ENCODE measurements at places on chromosomes 13 and 19.
A peak's percentile ranks its signal among the peaks of the same experiment; 100 is the strongest.

- no peak for DNase-seq
These were observed 30.3 kb downstream of the ZNF823 start for GRCh38 chr19:11708457-11708856.

GRCh38 chr13:29771247-29771646 lies 79.2 kb downstream of the UBL3 start:
- no peak for DNase-seq

- no peak for DNase-seq
These were observed 3.2 kb downstream of the WBP4 start for GRCh38 chr13:41064493-41064892.

DNA sequence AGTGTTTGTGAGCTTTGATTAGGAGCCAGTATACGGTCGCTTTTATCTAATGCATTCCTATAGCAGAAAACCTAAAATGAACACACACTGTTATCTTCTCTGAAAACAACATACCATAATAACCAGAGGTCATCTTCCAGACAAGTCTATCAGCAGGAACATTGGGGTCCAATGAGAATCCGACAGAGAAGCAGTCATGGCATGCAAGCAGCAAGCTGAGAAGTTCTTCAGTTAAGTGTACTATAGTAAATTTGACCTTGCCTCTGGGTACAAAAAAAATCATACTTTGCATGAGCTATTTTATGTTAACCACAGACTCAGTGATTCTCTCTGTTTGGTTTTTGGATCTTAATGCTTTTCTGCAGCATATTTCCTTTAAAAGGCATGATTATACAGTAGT lies 1505.1 kb downstream of the PCDH9 start:
- no peak for DNase-seq

DNA sequence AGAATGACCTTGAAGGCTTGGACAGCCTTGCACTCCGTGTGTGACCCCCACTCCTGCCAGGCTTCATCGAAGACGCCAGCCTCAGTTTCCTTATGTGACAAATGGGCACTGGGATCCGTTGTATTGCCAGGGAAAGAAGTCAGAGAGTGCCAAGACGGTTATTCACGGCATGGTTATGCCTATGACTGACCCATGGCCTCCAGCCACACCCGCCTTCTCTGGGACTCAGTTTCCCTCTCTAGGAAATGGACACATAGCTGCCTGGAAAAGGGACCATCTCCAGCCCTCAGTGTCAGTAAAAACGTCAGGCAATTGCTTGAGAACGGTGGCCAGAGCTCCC lies 915 bp upstream of the UBE2S start:
- no peak for DNase-seq

DNA sequence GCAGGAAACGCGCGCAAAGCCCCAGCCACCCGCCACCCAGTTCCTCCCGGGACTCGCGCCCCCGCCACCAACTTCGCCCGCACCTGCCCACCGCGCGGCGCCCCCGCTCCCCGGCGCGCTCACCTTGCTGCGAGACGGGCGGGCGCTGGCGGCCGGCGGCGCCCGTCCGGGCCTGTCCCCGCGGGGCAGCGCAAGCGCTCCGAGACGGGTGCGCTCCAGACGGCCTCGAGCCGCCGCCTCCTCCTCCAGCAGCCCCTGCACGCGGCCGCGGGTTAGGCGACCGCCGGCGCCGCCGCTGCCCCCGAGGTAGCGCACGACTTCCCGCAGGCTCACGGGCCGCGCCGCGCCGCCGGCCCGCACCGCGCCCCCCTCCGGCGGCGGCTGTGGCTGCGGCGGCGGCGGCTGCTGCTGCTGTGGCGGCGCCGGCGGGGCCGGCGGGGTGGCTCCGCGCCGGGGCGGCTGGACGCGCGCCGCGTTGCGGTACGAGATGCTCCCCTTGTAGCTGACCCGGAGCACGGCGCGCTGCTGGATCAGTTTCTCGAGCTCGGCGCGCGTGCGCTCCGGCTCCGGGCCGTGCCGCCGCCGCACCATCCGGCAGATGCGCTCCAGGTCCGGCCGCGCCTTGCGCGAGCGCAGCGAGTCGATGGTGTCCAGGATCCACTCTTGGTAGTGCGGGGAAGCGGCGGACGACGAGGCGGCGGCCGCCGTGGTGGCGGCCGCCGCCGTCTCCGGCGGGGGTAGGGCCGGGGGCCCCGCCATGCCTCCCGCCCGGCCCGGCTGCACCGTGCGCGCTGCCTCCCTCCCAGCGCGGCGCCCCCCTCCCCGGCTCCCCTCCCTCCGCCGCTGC lies 666 bp downstream of the SAMD1 start:
- DNase-seq, result peak; percentile 40

DNA sequence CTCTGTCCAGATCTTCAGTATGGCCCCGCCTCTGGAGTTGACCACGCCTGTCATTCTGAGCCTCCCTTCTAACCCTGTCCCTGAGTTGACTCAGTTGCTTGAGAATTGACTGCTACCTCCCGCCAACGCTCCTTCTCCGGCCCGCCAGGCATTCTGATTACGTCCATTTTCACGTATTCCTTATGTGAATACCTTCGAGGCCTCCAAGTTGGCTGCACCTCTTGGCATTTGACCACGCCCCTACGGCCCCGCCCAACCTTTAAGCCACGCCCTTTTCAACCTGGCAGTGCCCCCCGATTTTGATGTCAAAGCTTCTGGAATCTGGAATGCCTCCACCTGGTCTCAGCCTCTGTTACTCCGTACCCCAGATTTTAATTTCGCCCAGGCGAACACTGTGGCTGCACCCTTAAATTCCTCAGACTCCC lies 1.7 kb upstream of the EML2 start:
- no peak for DNase-seq

- no peak for DNase-seq
These were observed 8.9 kb upstream of the MYO1F start for GRCh38 chr19:8585894-8586750.

- DNase-seq, result no peak
These were observed 2.4 kb downstream of the THAP8 start for GRCh38 chr19:36051637-36052036.

- no peak for DNase-seq
These were observed 24.5 kb upstream of the CXCL17 start for GRCh38 chr19:42467183-42467760.

GRCh38 chr19:46630586-46631205 lies 5.3 kb downstream of the GNG8 start:
- DNase-seq, result no peak

- DNase-seq, result no peak
These were observed 1.5 kb upstream of the HCN2 start for GRCh38 chr19:588093-588740.

GRCh38 chr13:94987081-94987480 lies 274.7 kb upstream of the SOX21 start:
- no peak for DNase-seq

GRCh38 chr19:29328586-29328985 lies 115.6 kb upstream of the UQCRFS1 start:
- no peak for DNase-seq

GRCh38 chr19:13115936-13116281 lies 631 bp downstream of the TRMT1 start:
- no peak for DNase-seq

GRCh38 chr13:109301726-109302125 lies 484.7 kb downstream of the IRS2 start:
- DNase-seq, result no peak

GRCh38 chr19:56933014-56933705 lies 92.6 kb upstream of the PEG3 start:
- no peak for DNase-seq

DNA sequence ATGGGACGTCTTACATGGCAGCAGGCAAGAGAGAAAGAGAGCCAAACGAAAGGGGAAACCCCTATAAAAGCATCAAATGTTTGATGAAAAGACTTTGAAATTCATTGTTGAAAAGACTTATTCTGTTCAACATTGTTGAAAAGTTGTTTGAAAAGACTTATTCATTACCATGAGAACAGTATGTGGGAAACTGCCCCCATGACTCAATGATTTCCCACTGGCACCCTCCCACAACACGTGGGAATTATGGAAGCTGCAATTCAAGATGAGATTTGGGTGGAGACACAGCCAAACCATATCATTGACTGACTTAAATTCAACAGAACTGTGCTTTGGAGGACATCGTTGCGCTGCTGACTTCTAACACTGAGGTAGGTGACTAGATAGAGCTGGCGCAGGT lies 48.0 kb upstream of the RCBTB2 start:
- no peak for DNase-seq

DNA sequence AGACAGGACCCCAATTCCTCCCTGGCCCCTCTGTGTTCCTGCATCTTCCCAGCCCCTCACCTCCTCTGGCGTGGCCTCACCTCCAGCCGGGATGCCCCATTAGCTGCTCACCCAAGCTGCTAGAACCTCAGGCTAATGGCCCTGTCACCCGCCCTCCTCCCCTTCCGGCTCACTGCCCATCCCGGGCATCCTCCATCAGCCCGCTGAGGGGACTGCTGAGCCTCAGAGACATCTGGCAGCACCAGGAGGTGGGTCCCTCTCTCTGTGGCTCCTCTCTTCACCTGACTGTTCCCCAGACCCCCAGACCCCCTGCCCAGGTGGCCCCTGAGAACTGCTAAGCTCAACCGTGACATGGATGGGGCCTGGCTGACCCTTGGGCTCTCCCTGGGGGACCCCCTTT lies 2.9 kb downstream of the FFAR1 start:
- no peak for DNase-seq

- DNase-seq, result no peak
These were observed 715.3 kb downstream of the OLFM4 start for GRCh38 chr13:53743906-53744305.

- DNase-seq, result no peak
These were observed 20.5 kb upstream of the IGFL1 start for GRCh38 chr19:46209051-46209450.

All from HL-60 (cell line).